Activated CD4-positive, alpha-beta T cell treated with anti-CD3 and anti-CD28 coated beads for 4 hours (primary cell): ENCODE measurements at places on chromosomes 13 and 19.

DNA sequence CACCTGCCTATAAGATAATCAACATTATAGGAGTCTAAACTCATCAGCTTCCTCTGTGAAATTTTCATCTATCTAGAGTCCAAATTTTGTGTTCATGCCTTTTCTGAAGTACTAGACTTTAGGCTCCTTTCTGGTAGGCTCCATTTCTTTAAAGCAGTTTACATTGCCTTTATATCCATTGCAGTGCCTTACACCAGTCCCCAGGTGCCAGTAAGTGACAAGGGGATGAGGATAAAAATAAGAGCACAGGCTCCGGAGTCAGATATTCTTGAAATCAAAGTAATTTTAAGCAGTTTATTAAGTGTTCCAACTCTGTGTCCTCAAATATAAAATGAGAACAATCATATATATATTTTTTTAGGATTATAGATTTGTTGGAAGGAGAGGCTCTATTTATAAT is 10.6 kb upstream of the CYSLTR2 start:
- no peak for DNase-seq

GRCh38 chr19:31092274-31092673 is 257.0 kb downstream of the TSHZ3 start:
- no peak for DNase-seq

- DNase-seq, result no peak
Measured at GRCh38 chr19:39128516-39129079, 3.0 kb downstream of the PAK4 start.

GRCh38 chr13:26539738-26540292 is 17.7 kb upstream of the WASF3 start:
- DNase-seq, result no peak

DNA sequence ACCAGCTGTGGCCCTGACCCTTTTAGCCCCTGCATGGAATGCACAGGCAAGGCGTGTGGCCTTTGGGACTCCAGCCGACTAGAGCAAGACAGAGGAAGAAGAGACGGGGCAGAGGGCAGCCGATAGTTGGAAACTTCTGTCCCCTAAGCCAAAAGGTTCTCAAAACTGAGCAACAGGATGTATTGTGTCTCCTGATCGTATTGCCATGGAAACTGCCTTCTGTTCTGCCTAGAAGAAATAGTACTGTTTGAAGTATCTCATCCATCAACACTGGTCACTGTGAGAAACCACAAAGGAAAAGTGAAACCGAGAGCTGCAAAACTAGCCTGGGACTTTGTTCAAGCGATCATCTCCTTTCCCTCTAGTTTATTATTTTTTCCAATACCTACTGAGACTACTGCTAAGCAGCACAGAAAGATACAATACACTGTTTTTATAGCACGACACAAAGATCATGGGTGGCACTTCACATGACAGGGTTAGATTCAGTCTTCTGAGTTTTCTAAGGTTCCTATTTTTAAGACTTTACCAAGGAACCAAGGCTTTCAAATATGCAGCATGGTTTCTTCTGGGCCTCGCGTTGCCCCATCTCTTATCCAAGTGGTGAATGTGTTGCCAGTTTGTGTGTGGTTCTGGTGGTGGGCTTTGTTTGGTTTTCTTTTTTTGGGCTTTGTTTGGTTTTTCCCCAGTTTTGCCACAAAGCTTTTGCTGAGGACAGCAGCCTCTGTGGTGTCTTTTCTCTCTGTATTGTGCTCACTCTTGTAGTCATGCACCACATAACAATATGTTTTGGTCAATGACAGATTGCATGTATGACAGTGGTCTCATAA is 49.3 kb upstream of the GPR183 start:
- peak; percentile 30 for DNase-seq

- no peak for DNase-seq
Measured at GRCh38 chr19:16559780-16560276, 12.4 kb downstream of the SLC35E1 start.

DNA sequence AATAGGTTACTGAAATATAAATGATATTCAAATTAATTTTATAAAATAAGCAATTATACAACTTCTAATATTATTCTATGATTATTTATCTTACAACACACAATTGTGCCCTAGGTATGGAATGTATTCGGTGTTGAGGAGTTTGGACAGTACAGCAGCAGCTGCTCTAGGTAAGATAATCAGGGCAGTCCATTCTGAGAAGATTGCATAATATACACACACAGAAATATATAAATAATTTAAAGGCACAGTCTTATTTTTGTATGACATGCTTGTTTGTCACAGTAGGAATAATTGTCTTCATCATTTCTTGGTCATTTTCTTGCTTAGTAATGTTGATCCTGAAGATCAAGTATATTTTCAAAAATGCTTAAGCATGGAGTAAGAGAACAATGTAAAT is 849.4 kb upstream of the MIR17HG start:
- DNase-seq, result no peak

- DNase-seq, result no peak
Measured at GRCh38 chr19:7663706-7664105, 5.1 kb upstream of the RETN start.

GRCh38 chr19:57037556-57037955 is 82.2 kb upstream of the USP29 start:
- DNase-seq, result no peak

DNA sequence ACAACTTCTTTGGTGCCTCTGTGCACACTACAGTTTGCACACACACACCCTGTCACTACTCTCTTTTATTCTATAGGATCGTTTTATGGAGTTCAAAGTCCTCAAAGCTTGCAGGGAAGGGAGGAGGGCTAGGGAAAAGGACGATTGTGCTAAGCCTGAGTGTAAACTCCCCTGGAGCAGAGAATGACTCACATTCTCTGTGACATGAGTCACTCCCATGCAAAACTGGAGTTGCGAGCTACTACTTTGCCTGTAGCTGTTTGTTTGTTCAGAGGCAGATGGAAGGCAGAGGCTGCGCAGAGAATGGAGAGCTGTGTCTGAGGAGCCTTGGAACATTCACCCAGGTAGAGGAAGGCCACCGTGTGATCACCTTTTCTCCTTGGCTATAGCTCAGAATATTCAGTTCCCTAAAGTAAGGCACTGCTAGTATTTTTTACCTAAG is 80.5 kb upstream of the MBNL2 start:
- no peak for DNase-seq

- no peak for DNase-seq
Measured at GRCh38 chr13:77784515-77784914, 87.0 kb downstream of the SLAIN1 start.

- no peak for DNase-seq
Measured at GRCh38 chr13:79462895-79463294, 18.1 kb upstream of the NDFIP2 start.

- DNase-seq, result no peak
Measured at GRCh38 chr13:106172176-106172905, 363.1 kb downstream of the EFNB2 start.

DNA sequence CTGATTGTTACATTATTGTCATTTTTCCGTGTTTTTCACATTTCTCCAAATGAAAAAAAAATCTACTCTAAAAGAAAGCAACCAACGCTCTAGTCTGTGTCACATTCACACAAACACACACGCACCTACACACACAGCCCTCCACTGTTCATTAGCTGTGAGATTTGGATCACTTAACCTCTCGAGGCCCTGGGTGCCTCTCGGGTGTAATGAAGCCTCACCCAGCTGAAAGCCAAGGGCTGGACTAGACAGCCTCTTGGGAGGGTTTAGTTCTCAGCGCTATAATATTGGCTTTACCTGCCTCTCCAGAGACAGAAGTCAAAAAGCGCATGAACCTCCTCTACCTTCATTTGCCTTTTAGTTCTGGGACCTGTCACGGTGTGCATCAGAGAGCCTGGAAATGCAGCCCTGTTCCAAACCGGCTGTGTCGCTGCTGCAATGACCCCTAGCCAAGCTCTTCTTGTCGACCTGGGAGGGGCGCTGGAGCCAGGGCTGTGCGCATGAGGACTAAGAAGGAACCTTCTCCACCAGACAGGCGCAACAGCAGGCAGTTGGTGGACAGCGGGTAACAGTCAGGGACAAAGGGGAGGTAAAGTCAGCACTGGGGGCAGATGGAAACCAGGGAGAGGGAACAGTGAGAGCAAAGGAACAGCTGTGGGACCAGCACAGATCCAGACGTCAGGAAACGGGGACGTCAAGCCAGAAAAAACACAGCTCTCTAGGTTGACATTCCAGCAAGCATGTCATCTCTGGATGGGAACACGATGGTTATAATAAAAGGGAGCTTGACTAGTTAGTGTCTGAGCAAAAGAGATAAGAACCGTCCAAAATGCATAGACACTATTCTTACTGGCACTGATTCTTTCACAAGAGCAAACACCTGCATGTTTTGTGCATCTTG is 375.9 kb downstream of the EFNB2 start:
- DNase-seq, result no peak

GRCh38 chr13:35160896-35161295 is 218.8 kb downstream of the NBEA start:
- no peak for DNase-seq

- DNase-seq, result no peak
Measured at GRCh38 chr13:35793823-35794222, 317.3 kb upstream of the MAB21L1 start.

- no peak for DNase-seq
Measured at GRCh38 chr13:22862478-22862877, 318.3 kb upstream of the SGCG start.

GRCh38 chr13:61144301-61144700 is 271.3 kb downstream of the PCDH20 start:
- no peak for DNase-seq

GRCh38 chr19:35911790-35912189 is 3.7 kb upstream of the TYROBP start:
- no peak for DNase-seq

- no peak for DNase-seq
Measured at GRCh38 chr13:106505732-106506131, 29.7 kb downstream of the EFNB2 start.

DNA sequence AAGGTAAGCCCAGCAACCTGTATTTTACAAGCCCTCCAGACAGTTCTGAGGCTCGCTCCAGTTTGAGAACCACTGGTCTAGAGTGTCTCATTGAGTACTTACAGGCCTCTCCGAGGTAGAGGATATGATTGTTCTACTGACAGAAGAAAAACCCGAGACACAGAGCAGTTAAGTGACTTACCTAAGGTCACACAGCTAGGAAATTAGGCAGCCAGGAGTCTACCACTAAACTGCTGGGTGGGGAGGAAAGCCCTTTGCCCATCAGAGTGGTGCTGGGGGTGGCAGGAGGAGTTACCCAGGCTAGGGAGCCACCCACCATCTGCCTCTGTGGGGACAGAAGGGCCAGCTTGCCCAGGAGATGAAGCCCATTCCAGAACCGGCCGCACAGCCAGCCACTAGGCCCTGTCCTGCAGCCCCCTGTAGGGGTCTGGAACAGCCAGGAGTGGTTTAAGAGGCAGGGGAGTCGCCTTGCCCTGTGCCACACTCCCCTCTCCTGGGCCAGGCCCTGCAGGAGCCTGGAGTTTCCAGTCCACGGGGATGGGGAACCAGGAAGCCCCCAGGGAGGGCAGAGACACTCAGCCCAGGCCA is 703 bp downstream of the RASGRP4 start:
- DNase-seq, result no peak

- no peak for DNase-seq
Measured at GRCh38 chr19:18122860-18123795, 25.6 kb downstream of the MAST3 start.

DNA sequence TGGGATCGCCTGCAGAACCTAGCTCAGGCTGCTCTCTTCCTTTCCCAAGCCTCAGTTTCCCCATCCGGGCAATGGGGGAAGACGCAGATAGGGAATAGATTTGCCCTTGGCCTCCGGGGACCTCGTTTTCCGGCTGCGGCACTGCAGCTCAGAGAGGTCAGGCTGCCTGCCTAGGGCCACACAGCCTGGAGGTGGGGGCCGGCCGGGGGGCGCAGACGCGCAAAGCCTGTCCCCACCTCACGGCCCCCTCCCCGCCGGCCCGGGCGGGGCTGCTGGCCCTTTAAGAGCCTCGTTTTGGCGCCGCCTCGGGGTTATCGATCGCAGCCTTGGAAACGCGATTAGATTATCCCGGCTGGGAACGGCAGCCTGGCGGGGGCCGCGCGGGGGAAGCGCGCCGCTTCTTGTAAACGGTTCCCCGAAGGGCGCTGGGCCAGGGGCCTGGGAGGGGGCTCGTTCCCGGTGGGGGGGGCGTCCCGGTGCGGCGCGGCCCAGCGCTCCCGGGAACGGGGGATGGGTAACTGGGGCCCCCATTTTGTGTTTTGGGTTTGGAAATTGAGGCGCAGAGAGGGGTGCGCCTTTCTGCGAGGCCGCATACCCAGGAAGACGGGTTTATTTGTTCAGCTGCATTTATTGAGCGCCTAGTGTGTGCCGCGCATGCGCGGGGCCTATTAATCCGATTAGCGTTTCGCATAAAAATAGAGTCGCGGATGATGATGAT is 23.4 kb upstream of the TCF3 start:
- DNase-seq, result no peak

GRCh38 chr13:49977992-49978391 is 18.9 kb upstream of the TRIM13 start:
- DNase-seq, result no peak

- no peak for DNase-seq
Measured at GRCh38 chr19:31413353-31413752, 64.1 kb upstream of the TSHZ3 start.

GRCh38 chr13:44932171-44932849 is 57.0 kb downstream of the NUFIP1 start:
- DNase-seq, result no peak

- DNase-seq, result no peak
Measured at GRCh38 chr13:44403461-44404056, 29.9 kb downstream of the SERP2 start.

DNA sequence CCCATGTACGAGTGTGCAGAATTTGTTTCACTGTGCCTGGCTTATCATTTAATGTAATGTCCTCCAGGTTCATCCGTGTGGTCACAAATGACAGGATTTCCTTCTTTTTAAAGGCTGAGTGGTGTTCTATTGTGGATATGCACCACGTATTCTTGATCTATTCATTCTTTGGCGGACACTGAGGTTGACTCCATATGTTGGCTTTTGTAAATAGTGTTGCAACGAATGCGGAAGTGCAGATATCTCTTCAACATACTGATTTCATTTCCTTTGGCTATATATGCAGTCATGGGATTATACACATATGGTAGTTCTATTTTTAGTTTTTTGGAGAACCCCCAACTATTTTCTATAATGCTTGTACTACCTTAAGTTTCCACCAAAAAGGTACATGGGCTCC is 13.0 kb downstream of the OR7A5 start:
- DNase-seq, result no peak

DNA sequence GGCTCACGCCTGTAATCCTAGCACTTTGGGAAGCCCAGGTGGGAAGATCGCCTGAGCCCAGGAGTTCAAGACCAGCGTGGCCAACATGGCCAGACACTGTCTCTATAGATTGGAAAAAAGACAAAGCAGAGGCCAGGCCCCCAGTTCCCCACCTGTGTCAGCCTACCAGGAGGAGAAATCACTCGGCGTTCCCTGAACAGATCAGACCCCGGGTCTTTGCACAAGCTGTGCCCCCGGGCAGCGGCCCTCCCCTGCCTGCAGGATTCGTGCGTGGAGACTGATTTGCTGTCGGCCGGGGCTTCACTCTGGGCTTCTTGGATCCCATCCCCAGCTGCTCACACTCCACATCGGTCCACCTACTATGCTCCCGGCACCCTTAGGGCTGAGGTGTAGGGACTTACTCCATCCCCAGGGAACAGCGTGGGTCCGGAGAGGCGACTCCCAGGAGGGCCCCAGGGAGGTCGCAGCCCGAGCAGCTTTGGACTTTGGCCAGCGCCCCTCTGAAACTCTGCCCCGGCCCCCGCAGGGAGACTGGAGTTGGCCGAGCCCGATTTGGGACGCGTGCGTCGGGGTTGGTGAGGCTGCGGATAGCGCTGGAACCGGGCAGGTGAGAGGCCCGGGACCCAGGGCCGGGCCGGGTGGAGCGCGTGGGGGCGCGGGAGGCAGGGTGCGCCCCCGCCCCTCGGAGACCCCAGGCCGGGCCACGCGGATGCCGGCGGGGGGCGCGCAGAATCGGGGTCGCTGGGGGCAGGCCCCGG is 515 bp upstream of the EFNA2 start:
- DNase-seq, result no peak

- DNase-seq, result no peak
Measured at GRCh38 chr19:16970821-16971220, 55.8 kb downstream of the CPAMD8 start.
